ENCODE measurements at places on chromosomes 3 and 15. TPM values are rescaled to one million over a fixed set of nuclear protein-coding genes. Genes with fewer than 3 reads are reported as not detected.
A peak's percentile ranks its signal among the peaks of the same experiment; 100 is the strongest.

GRCh38 chr15:88031461-88031860, 225.1 kb downstream of the NTRK3 start:
- no peak for DNase-seq
- no peak overlapping the region for H3K4me3 ChIP-seq
- H3K27ac ChIP-seq: no peak overlapping the region
- no peaks in the 10 kb centered on the region for H3K36me3 ChIP-seq
- H3K4me1 ChIP-seq: no peaks in the 10 kb centered on the region
- H3K27me3 ChIP-seq: no peaks in the 10 kb centered on the region

LXN gene
- total RNA-seq: 32.3 TPM

DNA sequence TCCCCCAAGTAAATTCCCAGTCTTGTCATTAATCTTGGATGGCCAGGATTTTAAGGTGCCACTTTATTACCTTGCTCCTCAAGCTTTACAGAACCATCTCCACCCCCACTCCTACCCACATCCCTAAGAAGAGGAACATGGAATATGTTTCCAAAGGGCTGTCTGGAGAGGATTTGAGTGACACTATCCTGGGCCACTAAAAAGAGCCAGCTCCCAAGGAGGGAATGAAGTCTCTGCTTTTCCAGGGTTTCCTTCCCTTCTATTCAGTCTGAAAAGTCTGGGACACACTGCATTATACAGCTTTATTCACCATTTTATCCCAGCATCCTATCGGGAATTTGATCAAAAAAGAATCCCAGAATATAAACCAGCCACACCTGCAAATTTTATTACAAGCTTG, 35.6 kb upstream of the MECOM start:
- peak overlapping the region; percentile 55 for H3K27ac ChIP-seq
- DNase-seq: no peak
- H3K4me3 ChIP-seq: no peak overlapping the region
- H3K36me3 ChIP-seq: no peaks in the 10 kb centered on the region

ZNF501 gene
- 6.8 TPM for total RNA-seq

- no peaks in the 10 kb centered on the region for H3K27me3 ChIP-seq
- H3K36me3 ChIP-seq: no peaks in the 10 kb centered on the region
- no peak for DNase-seq
Measured at GRCh38 chr3:31829826-31830426, 151.1 kb downstream of the OSBPL10 start.

- H3K4me3 ChIP-seq: no peak overlapping the region
- no peaks in the 10 kb centered on the region for H3K36me3 ChIP-seq
- H3K27me3 ChIP-seq: no peaks in the 10 kb centered on the region
- peak; percentile 26 for DNase-seq
- H3K4me1 ChIP-seq: no peaks in the 10 kb centered on the region
Measured at GRCh38 chr3:155302891-155303290, 9.4 kb upstream of the STRIT1 start.

GRCh38 chr3:18245721-18246120, 179.4 kb downstream of the SATB1 start:
- H3K36me3 ChIP-seq: no peaks in the 10 kb centered on the region
- H3K4me3 ChIP-seq: no peak overlapping the region
- H3K4me1 ChIP-seq: no peaks in the 10 kb centered on the region
- no peak for DNase-seq
- H3K27ac ChIP-seq: no peak overlapping the region

DNA sequence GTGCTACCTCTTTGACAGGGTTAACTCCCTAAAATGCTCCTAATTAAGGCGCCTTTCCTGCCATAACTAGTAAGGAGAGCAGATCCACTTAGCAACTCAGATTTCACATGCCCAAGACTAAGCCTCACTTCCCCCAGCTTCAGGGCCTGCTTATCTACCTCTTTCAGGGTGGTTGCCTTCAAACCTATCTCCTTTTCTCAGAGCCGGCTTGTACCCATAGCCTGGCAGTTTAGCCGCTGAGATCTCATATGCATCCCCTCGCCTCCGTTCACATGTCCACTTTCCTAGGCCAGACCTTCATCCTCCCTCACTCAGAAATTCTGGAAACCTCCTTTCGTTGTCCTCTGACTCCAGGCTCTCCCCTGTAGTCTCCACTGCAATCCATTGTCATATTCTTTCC, 1.0 kb upstream of the FSTL1 start:
- no peaks in the 10 kb centered on the region for H3K36me3 ChIP-seq
- no peak overlapping the region for H3K4me3 ChIP-seq
- peak overlapping the region; percentile 95 for H3K27ac ChIP-seq
- H3K27me3 ChIP-seq: no peaks in the 10 kb centered on the region

DNA sequence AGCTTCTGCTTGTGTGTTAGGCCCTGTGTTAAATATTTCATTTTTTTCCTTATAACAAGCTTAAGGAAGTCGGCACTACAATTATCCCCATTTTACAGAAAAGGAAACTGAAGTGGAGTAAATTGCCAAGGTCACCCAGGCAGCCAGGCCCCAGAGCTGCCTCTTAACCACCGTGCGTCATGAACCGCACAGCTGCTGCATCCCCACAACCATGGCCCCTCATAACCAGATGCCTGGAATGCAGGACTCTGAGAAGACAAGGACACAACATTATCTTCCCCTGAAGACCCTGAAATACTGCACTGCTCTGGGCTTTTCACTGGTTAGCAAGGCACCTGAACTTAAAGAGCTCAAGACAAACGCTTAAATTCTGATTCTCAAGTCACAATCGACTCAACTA, 14.6 kb downstream of the LRIG1 start:
- no peaks in the 10 kb centered on the region for H3K27me3 ChIP-seq
- no peak overlapping the region for H3K4me3 ChIP-seq
- peaks cover 42% of the 10 kb centered on the region for H3K4me1 ChIP-seq
- no peaks in the 10 kb centered on the region for H3K36me3 ChIP-seq
- DNase-seq: no peak
- peak overlapping the region; percentile 7 for H3K27ac ChIP-seq

GOLGA6D gene
- total RNA-seq: 0.12 TPM

GRCh38 chr3:162643245-162643644, 1146.6 kb downstream of the OTOL1 start:
- no peak overlapping the region for H3K4me3 ChIP-seq
- peak; percentile 3 for DNase-seq
- no peak overlapping the region for H3K27ac ChIP-seq
- no peaks in the 10 kb centered on the region for H3K27me3 ChIP-seq

DNA sequence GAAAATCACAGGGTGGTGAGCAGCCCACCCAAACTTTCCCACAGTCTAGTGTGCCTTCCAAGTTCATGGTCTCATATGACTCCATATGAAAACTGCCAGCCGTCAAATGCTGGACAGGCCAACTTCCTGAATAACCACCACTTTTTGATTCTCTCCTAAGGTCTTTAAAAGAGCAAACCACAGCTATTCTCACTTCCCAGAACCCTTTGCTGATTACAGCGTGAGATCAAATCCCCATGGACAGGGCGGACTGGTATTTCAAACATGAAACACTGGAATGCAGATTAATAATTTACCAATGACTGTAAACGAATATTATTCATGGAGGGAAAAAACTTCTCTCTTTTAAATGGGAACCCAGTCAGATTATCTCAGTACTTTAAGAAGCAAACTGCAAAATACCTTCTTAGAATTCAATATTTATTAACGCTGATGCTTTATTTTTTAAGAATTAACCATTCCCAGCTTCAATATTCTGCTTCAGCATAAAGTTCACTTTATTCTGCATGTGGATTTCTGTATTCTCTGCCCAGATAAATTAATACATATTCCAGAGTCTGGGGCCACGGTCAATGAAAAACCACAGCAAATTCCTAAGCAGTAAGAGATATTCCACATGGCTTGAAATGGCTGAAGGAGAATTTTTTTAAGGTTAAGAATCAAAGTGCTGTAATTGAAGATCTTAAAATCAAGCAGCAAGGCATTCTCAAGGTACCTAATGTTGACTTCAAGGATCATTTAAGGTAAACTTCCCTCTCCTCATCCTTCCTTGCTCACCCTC, 42.9 kb downstream of the MYO1E start:
- no peaks in the 10 kb centered on the region for H3K36me3 ChIP-seq
- DNase-seq: peak; percentile 65
- H3K4me3 ChIP-seq: no peak overlapping the region
- no peaks in the 10 kb centered on the region for H3K27me3 ChIP-seq

DNA sequence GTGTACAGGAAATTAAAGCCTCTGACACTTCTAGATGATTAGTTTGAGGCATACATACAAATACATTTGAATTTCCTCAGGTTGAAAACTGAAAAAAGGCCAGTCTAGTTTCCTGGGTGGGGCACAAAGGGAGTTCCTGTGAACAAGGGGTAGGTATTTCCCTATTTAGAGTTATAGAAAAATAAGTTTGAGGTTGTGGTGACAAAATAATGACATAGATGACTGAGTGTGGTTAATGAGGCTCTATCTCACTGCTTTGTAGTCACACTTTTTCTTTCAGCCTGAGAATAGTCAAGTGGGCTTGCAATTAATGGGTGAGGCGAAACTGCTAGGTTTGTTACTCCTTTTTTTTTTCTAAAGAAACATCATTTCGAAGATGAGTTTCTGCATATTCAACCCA, 4.3 kb downstream of the SLCO3A1 start:
- DNase-seq: no peak
- no peak overlapping the region for H3K4me3 ChIP-seq
- no peaks in the 10 kb centered on the region for H3K27me3 ChIP-seq
- H3K4me1 ChIP-seq: peaks cover 5% of the 10 kb centered on the region
- no peaks in the 10 kb centered on the region for H3K36me3 ChIP-seq
- no peak overlapping the region for H3K27ac ChIP-seq

- peak overlapping the region; percentile 44 for H3K27ac ChIP-seq
- peaks cover 25% of the 10 kb centered on the region for H3K4me1 ChIP-seq
- H3K36me3 ChIP-seq: no peaks in the 10 kb centered on the region
Measured at GRCh38 chr3:48426401-48426909, 3.4 kb downstream of the PLXNB1 start.

DNA sequence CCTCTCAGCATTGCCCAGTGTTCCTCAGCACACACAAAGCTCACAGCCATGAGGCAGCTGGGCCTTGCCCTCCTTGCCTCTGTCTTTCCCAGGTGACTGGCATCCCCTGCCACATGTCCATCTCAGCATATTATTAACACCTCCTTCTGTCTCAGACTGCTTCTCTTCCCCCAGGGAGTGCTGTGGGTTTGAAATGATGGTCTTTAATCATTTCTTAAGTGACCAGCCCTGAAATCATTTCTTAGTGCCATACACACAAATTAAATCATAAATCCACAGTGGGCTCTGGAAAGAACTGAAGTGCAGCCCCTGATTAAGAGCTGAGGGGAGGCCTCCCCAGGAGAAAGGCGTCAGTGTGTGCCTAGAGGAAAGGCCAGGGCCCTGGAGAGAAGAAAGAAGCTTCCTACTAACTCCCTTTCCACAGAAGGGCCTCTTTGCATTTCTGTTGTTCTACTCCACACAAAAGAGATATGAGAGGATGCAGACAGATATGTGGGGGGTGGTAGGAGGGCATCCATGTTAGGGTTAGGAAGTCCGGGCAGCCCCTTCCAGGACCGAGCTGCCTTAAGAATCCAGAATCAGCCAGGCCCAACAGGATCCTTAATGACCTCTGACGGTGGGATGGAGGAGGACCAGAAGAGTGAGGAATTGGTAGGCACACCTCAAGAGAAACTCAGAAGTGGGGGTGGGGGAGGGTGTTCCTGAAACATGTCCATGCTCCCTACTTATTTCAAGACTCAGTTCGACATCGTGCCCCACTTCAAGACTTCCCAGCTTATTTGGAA, 290.8 kb downstream of the EPHB1 start:
- no peaks in the 10 kb centered on the region for H3K27me3 ChIP-seq
- no peaks in the 10 kb centered on the region for H3K36me3 ChIP-seq
- no peaks in the 10 kb centered on the region for H3K4me1 ChIP-seq
- H3K4me3 ChIP-seq: no peak overlapping the region

VGLL3 gene
- 32.8 TPM for total RNA-seq

DNA sequence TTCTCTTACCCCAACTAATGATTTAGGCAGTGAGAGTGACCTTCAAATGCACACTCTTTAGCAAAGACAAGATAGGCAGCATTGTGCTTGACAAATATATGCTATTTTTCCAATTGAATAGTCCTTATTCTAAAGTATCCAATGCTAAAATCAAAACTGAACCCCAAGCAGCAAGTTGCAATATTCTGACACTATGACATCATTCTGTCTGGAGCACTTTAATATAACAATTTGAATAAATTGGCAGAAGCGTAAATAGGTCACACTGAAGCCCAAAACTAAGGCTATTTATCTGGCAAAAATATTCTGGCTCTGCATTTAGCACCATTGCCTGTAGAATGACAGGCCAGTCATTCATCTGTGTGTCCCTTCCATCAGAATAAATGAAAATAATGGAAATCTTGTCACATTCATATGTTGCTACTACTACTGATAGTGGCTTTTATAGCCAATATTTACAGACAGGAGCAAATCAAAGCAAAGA, 2.9 kb downstream of the CBLB start:
- no peak overlapping the region for H3K27ac ChIP-seq
- H3K27me3 ChIP-seq: no peaks in the 10 kb centered on the region
- H3K4me1 ChIP-seq: peaks cover 36% of the 10 kb centered on the region
- H3K4me3 ChIP-seq: no peak overlapping the region

GRM2 gene
- total RNA-seq: 0.26 TPM

GRAMD1C gene
- 7.5 TPM for total RNA-seq

GRCh38 chr15:83516935-83517334, 69.8 kb downstream of the SH3GL3 start:
- H3K36me3 ChIP-seq: no peaks in the 10 kb centered on the region
- no peak overlapping the region for H3K27ac ChIP-seq
- no peaks in the 10 kb centered on the region for H3K27me3 ChIP-seq
- DNase-seq: no peak
- H3K4me1 ChIP-seq: no peaks in the 10 kb centered on the region

GRCh38 chr15:62785881-62786828, 256.4 kb upstream of the TPM1 start:
- H3K27ac ChIP-seq: no peak overlapping the region
- peaks cover 23% of the 10 kb centered on the region for H3K4me1 ChIP-seq

DNA sequence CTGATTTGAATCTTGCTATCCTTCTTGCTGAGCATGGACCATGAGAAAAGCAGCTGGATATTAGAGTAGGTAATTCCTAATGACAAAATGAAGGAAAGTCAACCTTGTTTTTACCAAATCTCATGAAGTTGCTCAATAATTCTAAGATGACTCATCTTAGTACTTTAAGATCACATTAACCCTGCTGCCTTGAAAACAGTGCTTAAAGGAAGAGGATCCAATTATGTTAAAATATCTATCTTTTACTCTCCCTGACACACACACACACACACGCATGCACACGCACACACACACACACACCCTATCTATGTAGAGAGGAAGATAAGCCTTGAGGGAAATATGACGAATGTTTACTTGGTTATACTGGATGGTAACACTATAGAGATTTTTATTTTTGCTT, 16.0 kb upstream of the MYO1E start:
- H3K36me3 ChIP-seq: peaks cover 2% of the 10 kb centered on the region
- H3K4me1 ChIP-seq: no peaks in the 10 kb centered on the region

GRCh38 chr3:151562891-151563290, 102.0 kb upstream of the IGSF10 start:
- no peak for DNase-seq
- H3K36me3 ChIP-seq: no peaks in the 10 kb centered on the region
- H3K4me1 ChIP-seq: no peaks in the 10 kb centered on the region

ARHGAP31 gene
- 58.5 TPM for total RNA-seq

DNA sequence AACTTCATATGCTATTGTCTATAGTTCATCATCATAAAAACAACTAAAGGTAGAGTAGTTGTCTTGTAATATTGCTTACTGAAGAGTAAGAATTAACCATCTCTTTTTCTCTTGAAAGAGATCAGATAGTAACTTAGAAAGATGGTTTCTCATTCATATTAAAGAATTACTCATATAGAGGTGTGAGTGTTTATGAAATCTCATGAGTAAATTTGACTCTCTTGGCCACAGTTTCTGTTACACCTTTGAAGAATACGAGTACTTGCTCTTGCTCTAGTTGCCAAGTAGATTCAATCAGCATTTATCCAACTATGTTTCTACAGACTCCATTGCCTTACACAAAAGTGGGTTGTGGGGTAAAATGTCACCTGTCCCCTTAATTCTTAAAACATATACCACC, 247.4 kb upstream of the MANF start:
- no peak overlapping the region for H3K27ac ChIP-seq
- no peaks in the 10 kb centered on the region for H3K27me3 ChIP-seq
- DNase-seq: no peak
- H3K4me3 ChIP-seq: no peak overlapping the region

All from lung (tissue), 17 donors.